Pulmonary artery endothelial cell (primary cell): ENCODE measurements at places on chromosomes 13 and 19. TPM values are rescaled to one million over a fixed set of nuclear protein-coding genes. Genes with fewer than 3 reads are reported as not detected.

DNA sequence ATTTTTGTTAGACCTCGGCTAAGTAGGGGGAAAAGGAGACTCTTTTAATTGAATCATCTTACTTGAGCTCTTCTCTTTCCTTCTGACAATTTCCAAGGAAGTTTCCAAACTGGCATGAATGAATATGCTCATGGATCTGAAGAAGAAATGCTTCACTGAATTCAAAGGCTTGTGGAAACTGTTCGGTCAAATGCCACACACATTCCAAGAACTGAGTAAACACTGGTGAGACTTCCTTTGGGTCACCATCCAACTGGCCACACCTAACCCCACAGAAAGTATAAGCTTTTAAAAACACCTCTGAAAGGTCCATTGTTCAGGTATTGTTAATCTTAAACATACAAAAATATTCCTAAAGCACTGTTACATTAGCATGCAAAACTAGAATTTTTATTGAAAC lies 33.6 kb downstream of the MTMR6 start:
- DNase-seq = no peak

GRCh38 chr13:65532231-65532630 lies 1697.9 kb downstream of the PCDH9 start:
- DNase-seq = no peak

- no peak for DNase-seq
Measured at GRCh38 chr19:11191273-11191755, 6.0 kb downstream of the KANK2 start.

DNA sequence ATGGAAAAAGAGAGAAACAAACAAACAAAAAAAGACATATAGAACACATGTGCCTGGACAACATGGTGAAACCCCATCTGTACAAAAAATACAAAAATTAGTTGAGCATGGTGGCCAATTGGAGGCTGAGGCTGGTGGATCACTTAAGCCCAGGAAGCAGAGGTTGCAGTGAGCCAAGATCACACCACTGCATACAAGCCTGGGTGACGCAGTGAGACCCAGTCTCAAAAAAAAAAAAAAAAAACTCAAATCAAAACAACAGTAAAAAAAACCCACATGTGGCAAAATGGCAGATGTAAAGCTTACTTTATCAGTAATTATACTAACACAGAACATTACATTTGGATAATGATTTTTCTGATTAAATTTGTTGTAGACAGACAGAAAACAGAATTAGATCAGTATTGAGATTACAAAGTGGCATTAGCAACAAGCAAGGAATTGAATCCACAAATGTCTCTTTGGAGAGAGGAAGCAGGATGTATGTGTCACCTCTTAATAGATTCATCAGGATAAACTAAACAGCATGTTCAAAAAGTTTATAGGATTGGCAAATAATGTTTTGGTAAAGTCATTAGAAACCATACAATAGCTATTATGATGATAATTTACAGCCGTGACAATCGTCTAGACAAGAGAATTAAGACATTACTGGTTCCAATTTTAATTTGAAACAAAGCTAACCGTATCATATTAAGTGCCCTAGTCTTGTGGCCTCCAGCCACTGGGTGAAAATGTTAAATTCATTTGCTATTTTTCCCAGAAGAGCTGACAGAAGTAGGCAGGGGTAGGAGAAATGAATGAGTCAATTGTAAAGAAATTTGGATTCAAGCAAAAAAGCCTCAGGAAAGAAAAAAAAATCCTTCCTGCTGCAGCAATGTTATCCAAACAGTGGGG lies 206.0 kb downstream of the FGF14 start:
- DNase-seq = no peak

DNA sequence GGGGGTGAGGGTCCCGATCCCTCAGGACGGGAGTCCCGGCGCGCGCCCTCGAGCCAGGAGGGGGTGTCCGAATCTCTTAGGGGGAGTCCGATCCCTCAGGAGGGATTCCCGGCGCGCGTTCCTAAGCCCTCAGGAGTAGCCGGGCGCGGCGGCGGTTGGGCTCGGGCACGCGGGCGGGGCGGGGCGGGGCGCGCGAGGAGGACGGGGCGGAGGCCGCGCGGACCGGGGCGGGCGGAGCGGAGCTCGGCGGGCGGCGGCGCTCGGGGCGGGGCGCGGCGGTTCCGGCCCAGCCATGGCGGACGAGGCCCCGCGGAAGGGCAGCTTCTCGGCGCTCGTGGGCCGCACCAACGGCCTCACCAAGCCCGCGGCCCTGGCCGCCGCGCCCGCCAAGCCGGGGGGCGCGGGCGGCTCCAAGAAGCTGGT lies at the start of gene CUL4A:
Gene CUL4A, plus strand, starts transcription at position 278 of the 423 bp plus-strand sequence. Its CDS starts 15 bp downstream, at position 293.
- no peak for DNase-seq

GRCh38 chr13:72920097-72920496 lies 138.2 kb downstream of the PIBF1 start:
- DNase-seq = no peak

GRCh38 chr19:3543150-3544057 lies 4.4 kb downstream of the TEKTIP1 start:
- DNase-seq = no peak

DNA sequence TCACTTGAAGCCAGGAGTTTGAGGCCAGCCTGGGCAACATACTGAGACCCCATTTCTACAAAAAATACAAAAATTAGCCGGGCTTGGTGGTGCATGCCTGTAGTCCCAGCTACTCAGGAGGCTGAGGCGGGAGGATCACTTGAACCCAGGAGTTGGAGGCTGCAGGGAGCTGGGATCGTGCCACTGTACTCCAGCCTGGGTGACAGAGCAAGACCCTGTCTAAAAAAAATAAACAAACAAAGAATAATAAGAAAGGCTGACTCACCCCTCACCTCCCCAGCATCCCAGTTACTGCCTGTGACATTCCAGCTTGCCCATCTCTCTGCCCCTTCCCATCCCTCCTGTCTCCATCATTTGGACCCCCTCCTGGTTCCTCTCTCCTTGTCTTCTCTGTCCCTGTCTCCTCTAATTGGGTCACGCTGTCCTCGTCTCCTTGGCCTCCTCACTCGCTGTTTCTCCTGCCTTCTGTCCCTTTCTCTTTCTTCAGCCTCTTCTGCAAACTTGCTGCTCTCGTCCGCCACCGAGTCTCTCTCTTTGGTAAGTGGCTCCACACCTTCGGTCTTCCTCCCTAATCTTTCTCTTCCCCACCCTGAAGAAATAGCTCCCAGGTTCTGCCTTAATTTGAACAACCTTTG lies 77.7 kb downstream of the RYR1 start:
- no peak for DNase-seq

DNA sequence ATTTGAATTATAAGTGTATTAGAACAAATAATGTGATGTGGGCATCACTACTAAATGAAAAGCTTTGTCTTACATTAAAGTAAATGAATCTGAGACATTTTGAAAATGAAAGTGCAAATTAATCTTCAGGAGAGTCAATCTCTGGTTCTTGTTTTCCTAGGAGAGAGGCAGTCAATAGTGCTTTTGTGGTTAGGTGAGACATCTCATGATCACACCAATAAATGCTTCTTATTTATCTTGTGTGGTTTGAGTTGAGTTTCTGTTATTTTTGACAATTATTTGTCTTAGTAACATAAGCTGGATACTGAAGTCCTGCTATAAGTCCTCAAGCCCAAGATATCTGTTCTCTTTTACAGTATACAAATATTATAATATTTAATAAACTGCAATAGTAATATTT lies 1378.0 kb upstream of the PCDH9 start:
- DNase-seq = no peak

DNA sequence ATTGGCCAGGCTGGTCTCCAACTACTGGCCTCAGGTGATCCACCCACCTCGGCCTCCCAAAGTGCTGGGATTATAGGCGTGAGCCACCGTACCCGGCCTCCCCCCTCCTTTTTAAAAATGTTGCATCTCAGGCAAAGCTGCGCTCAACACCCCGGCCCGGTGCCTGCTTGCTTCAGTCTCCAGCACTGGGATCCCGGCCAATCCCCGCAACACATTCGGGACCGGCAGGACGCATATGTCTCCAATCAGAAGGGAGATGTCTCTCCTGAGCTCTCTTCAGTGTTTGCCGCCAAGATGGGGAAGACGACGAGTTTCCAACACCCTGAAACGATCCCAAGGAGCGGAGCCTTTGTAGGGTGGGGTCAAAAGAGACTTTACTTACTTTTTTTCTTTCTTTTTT lies 16.1 kb downstream of the GNG7 start:
- DNase-seq = no peak

DNA sequence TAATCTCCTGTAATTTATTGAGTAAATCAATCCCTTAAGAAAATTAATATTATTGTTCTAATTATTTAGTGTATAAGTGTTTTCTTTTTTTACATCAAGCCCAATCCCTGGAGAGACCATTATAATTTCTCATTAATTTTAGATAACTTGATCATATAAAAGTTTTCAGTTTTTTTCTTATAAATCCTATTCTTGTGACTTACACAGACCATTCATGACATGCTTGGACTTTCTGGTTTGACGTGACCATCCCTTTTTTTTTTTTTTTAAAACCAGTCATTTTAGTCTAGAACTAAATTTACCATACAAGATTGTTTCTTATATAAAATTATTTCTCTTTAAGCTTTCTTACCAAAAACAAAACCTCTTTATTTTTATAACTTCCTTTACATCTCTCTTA lies 5.4 kb upstream of the MTRF1 start:
- DNase-seq = no peak

DNA sequence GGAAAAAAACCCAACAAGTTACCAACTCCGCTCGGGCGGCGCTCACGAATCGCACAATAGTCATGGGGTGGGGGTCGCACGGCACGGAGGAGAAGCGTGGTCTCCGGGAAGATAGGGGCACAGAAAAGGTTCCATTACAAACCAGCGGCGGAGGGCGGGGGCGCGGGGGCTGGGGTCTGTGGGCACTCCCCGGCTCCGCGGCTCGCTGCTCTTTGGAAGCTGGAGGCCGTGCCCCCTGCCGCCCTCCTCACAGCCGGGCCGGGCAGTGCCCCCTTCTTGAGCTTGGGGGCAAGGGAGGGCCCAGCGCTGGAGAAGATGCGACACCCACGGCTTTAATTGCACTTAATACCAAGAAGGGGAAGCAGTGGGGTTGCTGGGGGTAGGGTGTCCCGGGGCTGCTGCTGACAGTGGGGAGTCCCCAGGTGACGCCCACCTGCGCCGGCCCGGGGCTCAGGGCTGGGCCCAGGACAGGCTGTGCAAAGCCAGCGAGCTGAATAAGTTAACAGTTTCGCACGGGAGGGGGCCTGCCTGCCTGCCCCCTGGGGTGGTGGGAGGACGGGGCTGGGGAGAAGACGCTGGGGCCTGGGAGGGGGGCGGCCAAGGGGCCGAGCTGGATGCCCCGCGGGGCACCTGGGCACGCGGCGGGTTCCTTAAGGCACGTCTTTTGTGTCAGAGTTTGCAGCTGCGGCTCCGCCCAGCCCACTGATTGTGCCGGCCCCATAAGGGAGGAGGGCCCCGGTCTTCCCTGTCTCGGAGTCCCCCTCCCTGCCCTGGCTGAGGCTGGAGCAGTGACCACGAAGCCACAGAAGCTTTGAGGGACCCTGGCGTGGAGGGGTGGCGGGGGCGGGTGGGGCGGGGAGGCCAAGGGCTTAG lies 9.8 kb downstream of the DCAF15 start:
- no peak for DNase-seq

Gene RFPL4AL1
- 0.21 TPM in 1 of 2 replicates, not detected in the other for total RNA-seq

Gene ETV2
- 0.11 and 0.46 TPM in 2 replicates for total RNA-seq
